ENCODE measurements at places on chromosomes 11 and 22.

DNA sequence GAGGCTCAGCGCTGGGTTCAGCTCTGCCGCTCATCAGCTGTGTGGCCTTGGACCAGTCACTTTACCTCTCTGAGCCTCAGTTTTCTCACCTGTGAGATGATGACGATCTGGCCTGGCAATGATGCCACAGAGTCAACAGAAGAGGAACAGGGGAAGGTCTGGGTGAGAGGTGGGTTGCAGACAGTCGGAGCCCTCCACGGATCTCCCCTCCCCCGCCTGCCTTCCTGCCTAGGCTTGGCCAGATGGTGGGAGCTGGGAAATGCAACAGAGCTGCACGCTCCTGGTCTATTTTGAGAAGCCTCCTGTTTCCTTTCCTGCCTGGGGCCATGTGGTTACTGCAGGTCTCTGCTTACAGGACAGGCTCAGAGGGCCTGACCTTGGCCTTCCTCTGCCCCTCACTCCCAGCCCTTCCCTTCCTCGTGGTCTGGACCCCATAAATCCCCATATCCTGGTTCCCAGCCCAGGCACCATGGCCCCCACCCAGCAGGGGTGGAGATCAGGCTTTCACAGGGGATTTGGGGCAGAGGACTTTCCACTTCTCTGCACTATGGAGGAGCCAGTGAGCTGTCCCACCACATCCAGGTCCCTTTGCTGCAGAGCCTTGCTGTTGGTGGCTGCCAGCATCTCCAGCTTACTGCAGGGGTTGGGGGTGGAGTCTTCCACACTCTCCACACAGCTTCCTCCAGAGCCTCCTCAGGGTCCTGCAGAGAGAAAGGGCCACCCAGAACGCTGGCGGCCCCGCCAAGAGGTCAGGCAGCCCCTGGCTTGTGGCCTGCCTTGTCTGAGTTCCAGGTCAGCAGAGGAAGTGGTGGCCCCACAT is 46.9 kb downstream of the C11orf96 start:
- no peak for DNase-seq

DNA sequence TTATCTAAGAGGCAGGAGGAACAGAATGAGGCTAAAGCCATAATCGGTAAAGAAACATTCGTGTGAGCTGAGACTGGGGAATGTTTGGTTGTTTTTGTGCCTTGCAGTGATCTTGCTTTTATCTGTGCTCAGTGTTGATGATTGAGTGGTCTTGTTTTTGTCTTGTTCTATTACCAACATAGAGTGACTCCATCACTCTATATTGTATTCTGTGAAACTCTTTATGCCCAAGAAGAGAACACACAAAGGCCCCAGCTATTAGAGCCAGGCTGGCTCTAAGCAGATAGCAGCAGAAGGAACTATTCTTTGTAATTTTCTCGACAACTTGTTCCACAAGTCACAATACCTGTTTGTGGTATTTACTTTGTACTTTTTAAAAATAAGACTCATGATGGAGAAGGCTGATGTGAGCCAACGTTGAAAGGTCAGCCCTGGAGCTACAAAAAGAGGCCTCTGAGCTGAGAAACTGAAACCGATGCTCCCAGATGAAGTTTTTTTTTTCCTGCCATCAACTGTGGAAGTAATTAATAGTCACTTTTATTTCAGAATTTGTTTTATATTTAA is 68.4 kb downstream of the LARGE1 start:
- DNase-seq = no peak

DNA sequence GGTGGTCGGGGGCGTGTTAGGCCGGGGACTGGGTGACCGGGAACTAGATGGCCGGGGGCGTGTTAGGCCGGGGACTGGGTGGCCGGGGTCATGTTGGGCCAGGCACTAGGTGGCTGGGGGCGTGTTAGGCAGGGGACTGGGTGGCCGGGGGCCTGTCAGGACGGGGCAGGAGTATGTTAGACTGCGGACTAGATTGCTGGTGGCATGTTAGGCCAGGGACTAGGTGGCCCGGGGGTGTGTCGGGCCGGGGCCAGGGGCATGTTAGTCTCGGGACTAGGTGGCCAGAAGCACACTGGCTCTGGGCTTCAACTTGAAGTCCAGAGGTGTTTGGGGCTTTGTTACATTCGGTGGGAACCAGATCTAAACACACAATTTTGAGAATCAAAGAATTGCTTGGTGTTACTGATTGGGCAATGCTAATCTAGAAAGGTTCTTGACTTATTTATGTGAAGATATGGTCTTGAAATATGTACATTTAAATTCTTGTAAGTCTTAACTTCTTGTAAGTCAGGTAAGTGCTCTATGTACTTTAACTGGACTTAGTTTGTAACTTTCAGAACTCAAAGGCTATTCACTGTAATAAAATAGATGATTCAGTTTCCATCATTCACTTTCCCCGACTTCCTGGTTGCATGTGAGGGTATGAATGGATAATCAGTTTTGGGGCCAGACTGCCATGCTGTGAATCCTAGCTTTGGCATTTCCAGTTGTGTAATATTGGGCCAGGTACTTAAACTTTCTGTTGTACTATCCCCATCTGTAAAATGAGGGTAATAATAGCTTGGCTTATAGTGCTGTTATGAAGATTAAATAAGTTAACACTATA is 1.1 kb downstream of the EXT2 start:
- DNase-seq = no peak

DNA sequence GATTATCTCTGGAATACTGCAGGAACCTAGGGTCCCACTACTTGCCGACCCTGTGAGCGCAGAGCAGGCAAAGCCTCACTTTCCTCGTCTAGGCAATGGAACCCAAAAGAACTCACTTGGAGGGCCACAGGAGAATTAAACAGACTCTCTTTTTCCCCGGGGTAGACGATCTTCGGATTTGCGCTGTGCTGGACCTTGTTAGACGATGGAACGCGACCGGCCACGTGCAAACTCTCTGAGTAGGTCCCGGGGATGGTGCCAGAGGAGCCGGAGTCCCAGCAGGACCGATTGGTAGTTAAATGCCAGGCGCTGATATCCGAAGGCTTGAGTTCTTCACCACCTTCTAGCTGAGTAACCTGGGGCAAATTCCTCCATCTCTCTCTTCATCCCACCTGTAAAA is 1.0 kb upstream of the SLC1A2 start:
- DNase-seq = no peak

DNA sequence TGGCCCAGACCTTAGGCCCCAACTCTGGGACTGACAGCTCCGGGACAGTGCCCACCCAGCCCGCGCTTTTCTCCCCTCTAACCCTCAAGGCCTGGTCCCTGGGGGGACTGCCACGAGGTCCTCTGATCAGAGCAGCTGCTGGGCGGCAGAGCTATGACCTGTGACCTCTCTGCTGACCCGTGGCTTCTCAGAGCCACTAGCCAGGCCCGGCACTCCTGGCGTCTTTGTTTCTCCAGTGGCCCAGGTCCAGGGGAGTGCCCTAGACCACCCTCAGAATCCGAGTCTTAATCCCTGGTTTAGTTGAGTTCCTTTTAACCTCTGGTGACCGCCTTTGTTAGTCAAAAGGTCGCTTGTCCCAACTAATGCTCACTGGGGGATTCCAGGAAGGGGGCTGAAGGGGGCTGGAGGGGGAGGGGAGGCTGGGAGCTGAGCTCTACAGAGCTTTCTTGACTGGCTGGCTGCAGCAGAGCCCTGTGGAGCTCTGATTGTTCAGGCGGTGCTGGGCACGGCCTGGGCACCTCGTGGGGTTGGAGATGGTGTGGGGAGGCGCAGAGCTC is 1.2 kb downstream of the FBLN1 start:
- no peak for DNase-seq

- no peak for DNase-seq
Observed at GRCh38 chr11:80925321-80925720, 1484.5 kb upstream of the TENM4 start.

DNA sequence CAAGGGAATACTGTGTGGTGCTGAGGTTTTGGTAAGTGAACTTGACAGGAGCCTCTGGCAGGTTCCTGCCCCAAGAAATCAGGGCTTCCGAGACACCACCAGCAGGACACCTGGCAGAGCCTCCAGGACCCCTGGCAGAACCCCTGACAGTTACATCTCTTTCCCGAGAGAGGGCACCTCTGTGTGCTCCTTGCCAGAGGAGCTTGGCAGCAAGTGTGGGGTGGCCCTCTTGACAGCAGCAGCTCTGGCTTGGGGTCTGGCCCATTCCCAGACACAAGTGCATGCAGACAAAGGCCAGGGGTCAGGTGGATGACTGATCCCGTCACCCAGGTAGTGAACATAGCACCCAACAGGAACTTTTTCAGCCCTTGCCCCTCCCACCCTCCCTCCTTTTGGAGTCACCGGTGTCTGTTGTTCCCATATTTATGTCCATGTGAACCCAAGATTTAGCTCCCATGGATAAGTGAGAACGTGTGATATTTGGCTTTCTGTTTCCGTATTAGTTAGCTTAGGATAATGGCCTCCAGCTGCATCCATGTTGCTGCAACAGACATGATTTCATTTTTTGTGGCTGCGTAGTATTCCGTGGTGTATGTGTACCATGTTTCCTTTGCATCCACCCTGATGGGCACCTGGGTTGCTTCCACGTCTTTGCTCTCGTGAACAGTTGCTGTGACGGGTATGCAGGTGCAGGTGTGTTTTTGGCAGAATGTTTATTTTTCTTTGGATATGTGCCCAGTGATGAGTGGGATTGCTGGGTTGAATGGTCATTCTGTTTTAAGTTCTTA is 21.2 kb upstream of the OSBPL5 start:
- no peak for DNase-seq

DNA sequence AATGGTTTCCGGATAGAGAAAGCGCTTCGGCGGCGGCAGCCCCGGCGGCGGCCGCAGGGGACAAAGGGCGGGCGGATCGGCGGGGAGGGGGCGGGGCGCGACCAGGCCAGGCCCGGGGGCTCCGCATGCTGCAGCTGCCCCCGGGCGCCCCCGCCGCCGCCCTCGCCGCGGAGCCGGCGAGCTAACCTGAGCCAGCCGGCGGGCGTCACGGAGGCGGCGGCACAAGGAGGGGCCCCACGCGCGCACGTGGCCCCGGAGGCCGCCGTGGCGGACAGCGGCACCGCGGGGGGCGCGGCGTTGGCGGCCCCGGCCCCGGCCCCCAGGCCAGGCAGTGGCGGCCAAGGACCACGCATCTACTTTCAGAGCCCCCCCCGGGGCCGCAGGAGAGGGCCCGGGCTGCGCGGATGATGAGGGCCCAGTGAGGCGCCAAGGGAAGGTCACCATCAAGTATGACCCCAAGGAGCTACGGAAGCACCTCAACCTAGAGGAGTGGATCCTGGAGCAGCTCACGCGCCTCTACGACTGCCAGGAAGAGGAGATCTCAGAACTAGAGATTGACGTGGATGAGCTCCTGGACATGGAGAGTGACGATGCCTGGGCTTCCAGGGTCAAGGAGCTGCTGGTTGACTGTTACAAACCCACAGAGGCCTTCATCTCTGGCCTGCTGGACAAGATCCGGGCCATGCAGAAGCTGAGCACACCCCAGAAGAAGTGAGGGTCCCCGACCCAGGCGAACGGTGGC is 15.7 kb downstream of the PIK3IP1 start:
- no peak for DNase-seq

Data from stimulated activated naive CD4-positive, alpha-beta T cell treated with Interleukin-2 at 50 U/mL for 16 hours (primary cell).